ENCODE measurements at places on chromosomes 7 and 10.

DNA sequence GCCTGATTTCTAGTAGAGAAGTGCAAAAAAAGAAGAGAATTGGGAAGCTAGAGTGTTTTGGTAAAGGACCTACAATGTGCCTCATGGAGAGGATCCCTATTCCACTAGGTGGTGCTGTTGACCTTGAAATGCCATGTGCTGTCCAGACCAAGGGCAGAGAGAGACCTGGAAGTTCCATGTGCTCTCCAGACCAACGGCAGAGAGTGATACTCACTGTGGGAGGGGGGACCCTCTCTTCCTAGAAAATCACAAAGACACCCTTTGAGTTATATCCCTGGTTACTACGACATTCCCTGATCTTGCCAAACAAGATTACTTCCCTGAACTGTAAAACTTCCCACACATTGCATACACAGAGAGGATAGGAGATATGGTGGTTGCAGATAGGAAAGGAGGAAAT, 212.7 kb upstream of the ZNF804B start:
- DNase-seq: peak; percentile 24

DNA sequence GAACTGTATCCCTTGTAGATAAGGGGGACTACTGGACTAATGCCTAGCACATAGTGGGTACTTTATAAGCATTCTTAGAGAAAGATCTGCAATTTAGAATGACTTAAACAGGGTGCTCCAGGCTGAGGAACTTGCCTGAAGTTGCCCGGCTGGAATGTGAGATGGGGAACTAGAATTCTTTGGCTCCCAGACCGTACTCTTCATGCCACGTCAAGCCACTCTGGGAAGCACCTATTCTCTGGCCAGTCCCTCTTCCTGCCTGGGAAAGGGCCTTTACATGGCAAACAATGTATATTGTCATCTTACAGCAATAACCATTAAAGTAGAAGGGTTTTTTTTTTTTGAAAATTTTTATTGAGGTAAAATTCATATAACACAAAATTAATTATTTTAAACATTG, 34.5 kb downstream of the ATXN7L1 start:
- DNase-seq: no peak

GRCh38 chr7:130369831-130370550, 10.3 kb upstream of the CPA1 start:
- DNase-seq: no peak

DNA sequence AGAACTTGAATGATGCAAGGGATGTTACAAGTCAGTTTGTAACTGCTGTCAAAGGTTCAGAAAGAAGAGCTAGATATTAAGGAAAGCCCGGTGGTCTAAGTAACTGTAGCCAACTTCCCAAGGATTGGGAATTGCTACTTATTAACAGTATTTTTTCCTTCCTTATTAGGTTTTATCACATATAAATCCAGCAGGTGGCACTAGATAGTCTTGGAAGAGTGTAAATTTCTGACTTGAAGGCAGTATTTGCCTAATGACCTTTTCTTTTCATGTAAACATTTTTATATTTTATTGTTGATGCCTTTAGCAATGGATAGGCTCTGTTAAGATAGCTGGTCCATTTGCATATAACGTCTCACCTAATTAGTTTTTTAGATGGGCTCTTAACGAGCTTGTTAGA, 51.2 kb downstream of the ANLN start:
- peak; percentile 36 for DNase-seq

GRCh38 chr10:127585519-127586023, 36.5 kb downstream of the NPS start:
- no peak for DNase-seq

GRCh38 chr7:44411306-44411705, 79.2 kb downstream of the NUDCD3 start:
- no peak for DNase-seq

- DNase-seq: no peak
Observed at GRCh38 chr7:6482743-6483119, 35.0 kb upstream of the DAGLB start.

GRCh38 chr10:27912231-27912630, 86.6 kb downstream of the ODAD2 start:
- no peak for DNase-seq

DNA sequence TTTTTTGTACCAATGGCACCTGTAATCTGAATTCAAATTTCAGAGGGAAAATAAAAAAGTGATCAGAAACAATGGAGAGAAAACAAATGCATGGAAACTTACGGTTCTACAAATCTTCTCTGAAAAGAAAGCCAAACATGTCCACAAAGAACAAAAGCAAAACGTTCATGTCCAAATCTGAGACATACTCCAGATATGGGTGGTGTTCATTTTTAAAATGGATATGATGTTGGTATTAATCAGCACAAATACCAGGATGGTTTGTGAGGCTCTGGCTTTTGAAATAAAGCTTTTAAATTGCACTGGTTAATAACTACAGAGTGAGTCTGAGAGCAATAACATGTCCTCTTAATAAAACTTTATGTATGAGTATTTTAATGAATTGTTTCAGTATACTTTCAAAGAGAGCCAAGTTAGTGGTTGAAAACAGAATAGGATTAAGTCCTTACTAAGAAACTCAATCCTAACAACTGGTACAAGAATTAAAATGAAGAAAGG, 366.4 kb downstream of the INHBA start:
- DNase-seq: no peak

GRCh38 chr7:31137234-31137633, 85.1 kb downstream of the ADCYAP1R1 start:
- DNase-seq: no peak

GRCh38 chr7:36287371-36288241, 102.1 kb upstream of the ANLN start:
- DNase-seq: no peak

DNA sequence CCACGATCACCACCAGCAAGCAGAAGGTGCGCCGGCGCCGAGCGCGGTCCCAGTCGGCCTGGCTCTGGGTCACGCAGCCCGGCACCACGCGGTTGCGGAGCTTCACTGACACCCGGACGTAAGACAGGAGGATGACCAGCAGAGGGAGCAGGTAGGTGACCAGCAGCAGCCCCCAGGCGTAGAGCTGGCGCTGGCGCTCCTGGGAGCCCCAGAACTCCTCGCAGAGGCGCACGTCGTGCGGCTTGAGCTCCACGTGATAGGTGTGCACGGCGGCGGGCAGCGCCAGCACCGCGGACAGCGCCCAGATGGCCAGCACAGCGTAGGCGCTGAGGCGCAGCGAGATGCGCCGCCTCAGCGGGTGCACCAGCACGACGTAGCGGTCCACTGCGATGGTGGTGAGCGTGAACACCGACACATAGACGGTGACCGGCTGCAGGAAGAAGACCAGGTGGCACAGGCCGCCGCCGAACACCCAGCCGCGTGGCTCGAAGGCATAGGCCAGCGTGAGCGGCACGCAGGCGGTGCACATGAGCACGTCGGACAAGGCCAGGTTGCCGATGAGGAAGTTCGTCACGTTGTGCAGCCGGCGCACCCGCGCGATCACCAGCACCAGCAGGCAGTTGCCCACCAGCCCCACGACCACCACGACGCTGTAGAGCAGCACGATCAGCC, 920 bp downstream of the PRLHR start:
- peak; percentile 96 for DNase-seq

DNA sequence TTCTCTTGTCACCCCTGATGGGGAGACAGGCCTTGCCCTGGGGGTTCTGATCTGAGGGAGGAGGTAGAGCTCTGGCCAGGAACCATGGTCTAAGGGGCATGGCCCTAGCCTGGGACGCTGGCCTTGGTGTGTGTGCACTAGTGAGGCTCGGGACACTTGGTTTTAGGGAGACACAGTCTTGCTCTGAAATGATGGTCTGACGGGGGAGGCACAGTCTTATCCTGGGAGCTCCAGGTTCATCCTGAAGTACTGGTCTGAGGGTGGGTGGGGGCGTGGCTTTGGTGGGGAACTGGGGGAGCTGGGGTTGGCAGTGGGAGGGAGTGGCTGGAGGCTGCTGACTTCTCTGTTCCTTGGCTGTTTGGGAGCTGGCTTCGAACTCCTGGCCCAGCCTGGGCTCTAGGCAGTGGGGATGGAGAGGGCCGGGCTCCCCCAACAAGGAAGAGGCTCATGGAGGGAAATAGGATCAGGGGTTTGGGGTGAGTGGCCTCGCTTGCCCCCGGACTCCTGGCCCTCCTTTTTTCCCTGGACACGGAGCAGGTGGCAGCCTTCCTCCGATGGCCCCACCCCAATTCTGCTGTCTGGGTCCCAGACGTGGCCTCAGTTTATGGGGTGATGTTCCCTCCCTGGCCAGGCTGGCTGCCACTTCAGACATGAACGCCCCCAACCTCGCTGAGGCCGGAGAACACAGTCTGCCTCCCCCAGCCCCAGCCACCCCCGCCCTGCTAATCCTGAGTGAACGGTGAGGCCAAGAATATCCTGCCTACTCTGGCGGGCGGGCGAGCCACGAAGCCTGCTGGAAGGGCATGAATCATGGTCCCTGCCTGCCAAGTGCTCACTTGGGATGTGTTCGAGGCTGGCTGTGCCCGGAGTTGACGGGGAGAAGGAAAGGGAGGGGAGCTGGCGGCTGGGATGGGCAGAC, 43.5 kb downstream of the TMEM270 start:
- peak; percentile 60 for DNase-seq

GRCh38 chr10:7039859-7040258, 371.0 kb downstream of the SFMBT2 start:
- DNase-seq: no peak

GRCh38 chr7:50497068-50497642, 47.0 kb upstream of the FIGNL1 start:
- no peak for DNase-seq

GRCh38 chr10:31921031-31921430, 7.6 kb downstream of the ARHGAP12 start:
- no peak for DNase-seq

GRCh38 chr7:1267016-1267900, 34.6 kb downstream of the UNCX start:
- DNase-seq: no peak

DNA sequence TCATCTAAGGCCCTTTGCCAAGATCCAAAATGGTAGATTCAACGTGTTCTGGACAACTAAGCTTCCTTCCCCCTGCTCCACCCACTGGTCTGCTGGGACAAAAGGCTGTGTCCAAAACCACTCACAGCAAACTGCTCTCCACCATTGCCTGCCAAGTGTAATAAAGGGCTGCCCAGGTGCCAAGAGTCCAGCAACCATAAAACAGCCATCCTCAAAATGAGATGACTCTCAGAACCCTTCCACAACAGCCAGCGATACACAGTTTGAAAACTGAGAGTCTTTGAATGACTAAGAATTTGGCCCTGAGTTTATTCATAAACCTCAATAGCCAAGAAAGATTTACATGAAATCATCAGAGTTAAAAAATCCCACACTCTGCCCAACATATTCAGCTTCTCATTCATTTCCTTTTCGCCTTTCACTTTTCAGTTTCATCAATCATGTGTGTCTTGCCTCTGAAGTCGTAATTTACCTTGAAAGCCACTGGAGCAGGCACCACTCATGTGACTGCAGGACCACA, 658.1 kb upstream of the MGMT start:
- DNase-seq: no peak

- no peak for DNase-seq
Observed at GRCh38 chr10:118629211-118629610, 33.8 kb upstream of the PRLHR start.

DNA sequence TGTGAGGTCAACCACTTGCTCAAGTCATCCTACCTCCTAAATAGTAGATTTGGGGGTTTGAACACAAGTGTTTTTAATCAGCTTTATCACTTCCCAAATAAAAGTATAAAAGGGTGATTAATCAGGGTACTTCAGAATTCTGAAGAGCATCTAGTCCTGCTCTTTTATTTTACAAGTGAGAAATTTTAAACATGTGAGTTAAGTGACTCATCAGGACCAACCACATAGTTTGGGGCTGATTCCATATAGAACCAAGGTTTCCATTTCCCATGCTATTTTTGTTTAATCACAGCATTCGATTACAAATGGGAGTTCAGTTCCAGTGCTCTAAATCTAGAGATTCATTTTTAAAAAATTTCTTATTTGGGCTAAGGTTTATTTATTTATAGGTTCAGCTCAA, 113.4 kb downstream of the GPR158 start:
- DNase-seq: no peak

DNA sequence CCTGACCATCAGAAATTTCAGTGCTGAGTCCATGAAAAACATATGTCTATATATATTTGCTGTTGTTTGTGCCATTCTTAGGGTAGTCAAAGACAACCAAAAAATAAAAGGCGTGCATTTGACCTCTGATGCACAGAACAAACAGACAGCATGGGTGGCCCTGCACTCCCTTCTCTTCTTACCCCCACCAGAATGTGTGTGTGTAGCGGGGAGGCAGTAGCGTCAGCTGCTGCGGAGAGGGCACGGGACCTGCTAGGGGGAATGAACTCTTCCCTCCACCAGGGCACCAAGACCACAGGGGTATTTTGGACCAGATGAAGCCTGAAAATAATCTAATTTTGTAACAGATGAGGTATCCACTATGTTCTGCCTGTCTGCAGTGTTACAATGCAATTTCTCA, 277.7 kb upstream of the ZNF32 start:
- no peak for DNase-seq

DNA sequence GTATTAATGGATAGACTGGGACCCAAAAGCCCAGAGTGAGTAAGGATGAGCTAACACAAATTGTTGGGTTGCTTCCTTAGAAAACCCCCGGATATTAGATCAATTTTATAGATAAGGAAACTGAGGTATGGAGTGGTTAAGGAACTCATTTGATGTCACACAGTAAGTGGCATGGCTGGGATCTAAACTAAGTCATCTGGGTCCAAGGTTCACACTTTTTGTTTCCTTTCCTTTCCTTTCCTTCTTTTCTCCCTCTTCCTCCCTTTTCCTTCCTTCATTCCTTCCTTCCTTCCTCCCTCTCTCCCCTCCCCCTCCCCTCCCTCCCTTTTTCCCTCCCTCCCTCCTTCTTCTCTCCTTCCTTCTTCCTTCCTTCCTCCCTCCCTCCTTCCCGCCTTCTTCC, 469.5 kb downstream of the TYW1 start:
- no peak for DNase-seq

GRCh38 chr7:15554081-15554480, 7.7 kb downstream of the AGMO start:
- DNase-seq: no peak

DNA sequence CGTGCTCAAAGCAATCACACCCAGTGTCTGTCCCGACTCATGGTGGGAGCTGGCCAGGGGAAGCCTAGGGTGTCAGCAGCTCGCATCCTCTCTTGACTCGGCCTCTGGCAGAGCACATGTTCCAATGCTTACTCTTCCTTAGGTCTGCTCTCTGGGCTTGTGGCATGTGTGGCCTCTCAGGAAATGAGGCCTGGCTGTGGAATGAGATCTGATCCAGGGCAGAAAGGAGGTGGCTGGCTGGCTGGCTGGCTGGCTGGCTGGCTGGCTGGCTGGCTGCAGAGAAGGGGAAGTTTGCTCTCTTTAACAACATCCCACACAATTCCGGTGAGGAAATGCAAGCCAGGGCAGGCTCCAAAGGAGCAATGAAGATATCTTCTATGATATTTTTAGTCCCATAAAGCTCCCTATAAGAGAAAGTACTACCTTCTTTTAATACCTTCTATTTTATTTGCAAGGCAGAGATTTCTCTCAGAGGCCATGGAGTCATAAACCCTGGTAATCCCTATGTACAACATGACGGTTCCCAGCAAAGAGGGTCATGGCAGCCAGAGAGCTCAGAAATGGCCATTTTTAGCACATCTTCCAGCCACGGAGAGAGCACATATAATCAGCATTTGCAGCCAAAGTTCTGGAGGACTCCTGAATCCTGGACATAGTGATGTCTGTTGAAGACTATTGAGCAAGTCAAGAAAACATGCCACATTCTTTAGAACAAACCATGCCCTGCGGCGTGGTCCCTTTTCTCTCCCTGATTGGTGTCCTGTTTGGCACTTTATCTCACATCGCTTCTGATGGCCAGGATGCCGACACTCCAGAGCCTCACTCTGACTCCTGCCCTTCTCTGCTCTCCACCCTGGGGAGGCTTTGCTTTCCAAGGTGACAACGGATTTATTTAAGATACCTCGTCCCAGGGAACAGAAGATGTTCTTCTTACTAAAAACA, 153.7 kb downstream of the FANK1 start:
- no peak for DNase-seq

Data from H7 (cell line).